ENCODE measurements at places on chromosomes 13 and 19. TPM values are rescaled to one million over a fixed set of nuclear protein-coding genes. Genes with fewer than 3 reads are reported as not detected.

Gene RASIP1
- 0.54 TPM for total RNA-seq

Gene ANKRD24
- total RNA-seq: 0.29 TPM

Gene KCNN4
- total RNA-seq: 57.6 TPM

Gene ZNF534
- total RNA-seq: not detected

Gene ZBTB32
- total RNA-seq: not detected

Gene KDM4B
- 10.3 TPM for total RNA-seq

Gene CA11
- 12.7 TPM for total RNA-seq

Gene FXYD1
- not detected for total RNA-seq

Gene ZNF30
- 5.4 TPM for total RNA-seq

Gene JSRP1
- 0.56 TPM for total RNA-seq

Gene NCAN
- total RNA-seq: 0.03 TPM

Gene FAM124A
- 2.3 TPM for total RNA-seq
